IMR-90 (cell line): ENCODE measurements at places on chromosomes 5 and 9.
A peak's percentile ranks its signal among the peaks of the same experiment; 100 is the strongest.

DNA sequence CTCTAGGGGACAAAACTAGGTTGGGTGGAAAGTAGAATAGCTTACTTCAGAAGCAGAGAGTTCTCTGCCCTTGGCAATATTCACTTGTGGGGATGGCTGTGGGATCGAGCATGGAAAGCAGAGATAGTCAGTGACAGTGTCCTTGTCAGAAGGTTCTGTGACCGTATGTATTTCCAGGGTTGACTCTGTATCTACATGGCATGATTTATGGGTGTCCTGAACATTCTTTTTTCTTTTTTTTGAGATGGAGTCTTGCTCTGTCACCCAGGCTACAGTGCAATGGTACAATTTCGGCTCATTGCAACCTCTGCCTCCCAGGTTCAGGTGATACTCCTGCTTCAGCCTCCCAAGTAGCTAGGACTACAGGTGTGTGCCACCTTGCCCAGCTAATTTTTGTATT, 77.4 kb upstream of the LHFPL2 start:
- DNase-seq, result no peak

GRCh38 chr9:76882686-76883085, 23.2 kb downstream of the PRUNE2 start:
- DNase-seq, result no peak

DNA sequence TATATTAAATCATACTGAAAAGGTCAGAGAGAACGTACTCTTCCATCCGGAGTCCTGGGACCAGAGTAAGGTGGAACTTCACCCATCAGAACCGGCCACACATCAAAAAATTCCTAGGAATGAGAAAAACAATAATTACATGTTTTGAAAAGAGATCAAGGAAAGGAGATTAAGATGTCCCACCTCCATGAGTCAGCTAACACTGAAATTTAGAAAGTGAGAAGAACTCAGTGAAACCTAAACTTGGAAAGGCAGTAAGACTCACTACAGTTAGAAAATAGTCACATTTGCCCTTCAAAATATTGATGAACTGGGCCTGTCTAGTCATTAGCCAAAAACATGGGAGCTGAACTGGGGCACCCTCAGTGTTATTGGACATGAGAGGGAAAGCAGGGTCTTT, 23.0 kb downstream of the PDE6A start:
- no peak for DNase-seq

DNA sequence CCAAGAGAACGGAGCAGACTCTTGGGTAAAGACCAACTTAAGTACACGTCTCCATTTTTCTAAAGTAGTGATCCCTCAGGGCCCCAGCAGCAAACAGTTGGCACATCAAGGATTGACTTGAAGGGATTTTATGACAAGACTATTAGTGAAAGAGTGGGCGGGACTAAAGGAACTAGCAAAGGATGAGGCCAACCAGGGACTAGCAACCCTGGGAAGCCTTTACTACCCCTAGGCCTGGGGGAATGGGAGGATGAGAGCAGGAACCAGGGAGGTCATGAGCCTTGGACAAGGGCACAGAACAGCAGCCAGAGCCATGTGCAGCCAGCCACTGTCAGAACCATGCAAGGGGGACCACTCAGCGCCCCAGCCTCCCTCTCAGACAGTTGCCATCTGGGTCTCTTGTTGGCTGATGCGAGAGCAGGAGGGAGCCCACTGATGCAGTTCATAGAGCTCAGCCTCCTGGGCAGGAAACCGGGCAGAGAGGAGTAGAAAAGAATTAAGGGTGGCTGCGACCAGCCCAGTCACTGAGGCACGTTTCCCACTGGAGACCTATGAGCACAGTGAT, 28.1 kb downstream of the TGFBI start:
- DNase-seq, result no peak

DNA sequence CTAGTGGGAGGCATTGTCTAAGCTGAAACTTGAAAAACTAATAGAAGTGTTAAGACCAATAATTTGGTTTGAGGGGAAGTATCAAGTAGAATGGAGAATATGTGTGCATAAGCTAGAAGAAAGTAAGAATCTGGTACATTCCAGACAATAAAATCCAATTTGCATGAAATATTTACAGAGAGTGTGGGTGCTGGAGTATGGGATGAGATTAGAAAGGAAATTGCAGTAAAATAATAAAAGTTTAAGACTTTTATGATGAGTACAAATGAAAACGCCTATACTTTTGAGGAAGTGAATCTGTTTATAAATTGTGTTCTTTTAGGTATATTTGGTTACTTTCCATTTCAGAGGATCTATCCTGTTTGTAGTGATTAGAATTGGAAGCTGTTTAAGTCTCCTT, 165.4 kb upstream of the TNC start:
- no peak for DNase-seq

GRCh38 chr9:4686112-4686511, 6.7 kb downstream of the CDC37L1 start:
- DNase-seq, result peak; percentile 74

GRCh38 chr5:107483231-107484024, 187.3 kb downstream of the EFNA5 start:
- no peak for DNase-seq

GRCh38 chr5:127924606-127925005, 159.0 kb upstream of the SLC12A2 start:
- DNase-seq, result no peak
